ENCODE measurements at places on chromosomes 16 and 17. TPM values are rescaled to one million over a fixed set of nuclear protein-coding genes. Genes with fewer than 3 reads are reported as not detected.

Gene NKIRAS2
- polyA plus RNA-seq: 51.1 TPM

Gene TMEM204
- 0.09 TPM for polyA plus RNA-seq

Gene PLEKHH3
- 0.38 TPM for polyA plus RNA-seq

Gene CDRT4
- polyA plus RNA-seq: 0.34 TPM

Gene KRTAP16-1
- polyA plus RNA-seq: not detected

Gene XAF1
- 31.9 TPM for polyA plus RNA-seq

Gene FBXW10
- not detected for polyA plus RNA-seq

Gene LUC7L3
- polyA plus RNA-seq: 17.1 TPM

GRCh38 chr17:52604105-52604504 lies 445.6 kb upstream of the CA10 start:
- no peak for DNase-seq

- DNase-seq: no peak
Measured at GRCh38 chr17:65102788-65103187, 34.4 kb upstream of the RGS9 start.

- no peak for DNase-seq
Measured at GRCh38 chr17:35146214-35146833, 1.3 kb upstream of the UNC45B start.

GRCh38 chr17:63222655-63223054 lies 223.5 kb downstream of the CYB561 start:
- DNase-seq: no peak

DNA sequence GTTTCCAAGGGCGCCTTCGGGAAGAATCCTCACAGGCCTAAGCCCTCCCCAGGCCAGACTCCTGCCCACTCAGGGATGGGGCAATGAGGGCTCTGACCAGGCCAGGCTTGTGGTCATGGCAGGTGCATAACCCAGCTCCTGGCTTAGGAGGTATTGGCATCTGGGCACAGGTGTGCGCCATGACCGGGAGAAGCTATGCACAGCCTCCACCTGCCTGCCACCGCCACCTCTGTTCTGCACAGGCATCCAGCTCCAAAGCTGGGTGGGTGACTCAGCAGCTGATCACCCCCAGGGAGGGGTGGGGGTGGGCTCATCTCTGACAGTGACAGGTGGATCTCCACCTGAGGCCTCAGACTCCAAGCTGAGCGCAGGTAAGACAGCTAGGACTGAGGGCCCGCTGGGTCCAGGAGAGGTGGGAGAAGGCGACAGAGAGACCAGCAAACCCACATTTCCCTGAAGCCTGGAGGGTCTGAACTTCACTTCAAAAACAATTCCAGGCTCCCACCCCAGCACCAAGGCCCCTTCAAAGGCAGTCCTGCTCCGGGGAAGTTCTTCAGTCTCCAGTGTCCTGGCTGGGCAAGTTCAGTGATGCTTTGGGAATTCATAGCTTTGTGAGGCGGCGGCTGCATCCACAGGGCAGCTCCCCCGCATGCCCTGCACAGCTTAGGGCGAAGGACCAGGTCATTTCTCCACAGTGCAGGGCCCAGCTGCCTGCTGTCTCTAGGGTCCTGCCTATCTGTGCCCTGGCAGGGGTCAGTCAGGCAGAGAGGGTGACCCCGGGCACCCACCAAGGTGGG lies 121.6 kb upstream of the SMURF2 start:
- DNase-seq: no peak

DNA sequence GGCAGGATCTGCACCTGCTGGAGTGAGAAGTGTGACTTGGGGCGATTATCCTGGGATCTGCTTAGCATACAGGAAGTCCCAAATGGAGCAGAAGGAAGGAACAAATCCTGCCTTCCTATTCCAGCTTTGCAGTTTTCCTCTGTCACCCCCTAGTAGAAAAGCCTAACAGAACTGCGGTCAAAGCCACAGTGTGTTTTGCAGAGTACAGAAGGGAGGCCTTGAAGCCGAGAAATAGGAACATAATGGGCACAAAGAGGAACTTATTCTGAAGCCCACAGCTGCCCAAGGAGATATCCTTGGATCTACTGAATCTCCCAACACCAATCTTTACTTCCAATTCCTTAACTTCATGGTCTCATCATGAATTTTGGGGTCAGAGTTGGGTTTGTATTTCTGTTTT lies 8.5 kb downstream of the KRTAP1-5 start:
- DNase-seq: no peak

- DNase-seq: no peak
Measured at GRCh38 chr17:71444078-71444477, 676.7 kb upstream of the SOX9 start.

DNA sequence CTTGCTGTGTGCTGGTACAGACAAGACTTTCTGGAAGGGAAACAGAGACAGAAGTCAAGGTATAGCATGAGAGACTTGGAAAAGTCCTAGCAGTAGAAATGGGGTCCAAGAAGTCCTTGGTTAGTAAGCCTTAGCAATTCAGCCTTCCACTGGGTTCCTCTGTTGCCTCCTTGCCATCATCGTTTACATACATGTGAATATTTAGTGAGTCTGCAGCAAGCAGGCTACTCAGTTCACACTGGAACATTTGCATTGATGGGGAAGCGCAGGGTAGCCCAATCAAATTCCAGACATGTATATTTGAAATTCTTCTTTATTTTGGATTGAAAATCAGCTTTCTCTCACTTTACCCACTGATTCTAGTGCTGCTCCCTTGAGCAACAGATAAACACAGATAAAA lies 27.1 kb downstream of the LIMD2 start:
- DNase-seq: no peak

DNA sequence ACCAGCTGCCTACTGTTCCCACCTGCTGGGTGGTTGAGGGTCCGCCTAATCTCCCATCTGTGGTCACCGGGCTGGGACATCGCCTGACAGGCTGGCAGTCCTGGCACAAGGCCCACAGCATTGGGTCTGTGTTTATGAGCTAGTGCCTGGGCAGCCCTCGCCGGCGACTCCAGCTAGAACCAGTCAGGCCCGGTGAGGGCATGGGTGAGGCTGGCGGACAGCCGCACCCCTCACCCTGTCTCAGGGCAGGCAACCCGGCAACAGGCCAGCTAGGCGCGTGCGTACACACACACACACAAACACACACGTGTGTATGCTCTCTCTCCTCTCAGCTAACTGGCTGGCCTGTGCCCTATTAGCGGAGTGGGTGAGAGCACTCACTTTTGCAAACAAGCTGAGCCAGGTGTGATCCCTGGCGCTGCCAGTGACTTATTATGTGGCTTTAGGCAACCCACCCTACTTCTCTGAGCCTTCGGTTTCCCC lies 10.4 kb downstream of the HSD11B2 start:
- no peak for DNase-seq

DNA sequence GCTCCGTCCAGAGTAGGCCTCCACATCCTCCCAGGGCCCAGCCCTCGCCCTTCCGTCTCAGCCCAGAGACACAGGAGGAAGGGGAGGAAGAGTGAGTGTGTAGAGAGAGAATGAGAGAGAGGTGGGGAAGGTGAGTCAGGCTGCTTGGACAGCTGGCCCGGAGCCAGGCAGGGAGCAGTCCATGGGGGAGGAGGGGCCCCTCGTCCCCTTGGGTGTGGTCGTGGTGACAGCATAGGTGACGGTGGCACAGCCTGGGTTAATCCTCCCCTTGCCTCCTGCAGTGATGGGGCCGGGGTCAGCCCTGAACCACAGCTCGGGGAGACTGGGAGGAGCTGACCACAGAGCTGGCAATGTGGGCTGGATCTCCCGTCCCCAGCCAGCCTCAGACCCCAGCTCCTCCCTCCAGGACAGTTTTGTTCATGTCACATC lies 36.5 kb downstream of the FA2H start:
- DNase-seq: no peak

- DNase-seq: no peak
Measured at GRCh38 chr16:11676799-11677198, 8.5 kb downstream of the SNN start.

DNA sequence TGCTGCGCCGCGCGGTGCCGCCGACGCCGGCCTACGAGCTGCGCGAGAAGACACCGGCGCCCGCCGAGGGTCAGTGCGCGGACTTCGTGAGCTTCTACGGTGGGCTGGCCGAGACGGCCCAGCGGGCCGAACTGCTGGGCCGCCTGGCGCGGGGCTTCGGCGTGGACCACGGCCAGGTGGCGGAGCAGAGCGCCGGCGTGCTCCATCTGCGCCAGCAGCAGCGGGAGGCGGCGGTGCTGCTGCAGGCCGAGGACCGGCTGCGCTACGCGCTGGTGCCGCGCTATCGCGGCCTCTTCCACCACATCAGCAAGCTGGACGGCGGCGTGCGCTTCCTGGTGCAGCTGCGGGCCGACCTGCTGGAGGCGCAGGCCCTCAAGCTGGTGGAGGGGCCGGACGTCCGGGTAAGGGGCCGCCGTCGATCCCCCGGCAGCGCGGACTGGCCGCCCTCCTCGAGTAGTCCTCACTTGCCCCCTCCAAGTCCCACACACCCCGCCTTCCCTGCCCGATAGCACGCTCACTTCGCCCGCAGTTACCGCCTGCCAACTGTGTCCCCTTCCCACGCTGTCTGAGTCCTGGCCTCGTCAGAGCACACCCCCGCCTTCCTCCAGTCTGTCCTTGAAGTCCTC lies 470 bp downstream of the MLYCD start:
- DNase-seq: peak; percentile 41

GRCh38 chr17:40580140-40580539 lies 14.9 kb upstream of the CCR7 start:
- no peak for DNase-seq

DNA sequence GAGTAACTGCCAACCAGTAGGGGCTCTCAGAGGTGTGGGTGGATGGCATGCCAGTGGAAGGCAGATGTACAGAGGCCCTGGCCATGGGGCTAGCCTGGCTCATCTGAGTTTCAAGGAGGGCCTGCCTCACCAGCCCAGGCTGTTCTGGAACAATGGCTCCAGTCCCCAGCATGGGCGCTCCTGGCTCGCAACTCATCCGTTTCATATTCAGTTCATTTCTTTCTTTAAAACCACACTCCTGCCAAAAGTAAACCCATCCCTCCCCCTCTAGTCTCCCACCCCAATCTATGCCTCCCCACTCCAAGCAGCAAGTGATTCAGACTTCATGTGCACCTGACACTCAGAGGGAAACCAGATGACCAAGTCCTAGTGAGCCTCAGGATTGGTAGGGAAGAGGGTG lies 2.4 kb downstream of the CCL13 start:
- no peak for DNase-seq

- no peak for DNase-seq
Measured at GRCh38 chr17:9240659-9241370, 219.5 kb downstream of the NTN1 start.

All from CD14-positive monocyte (primary cell).